Right atrium auricular region (tissue), 2 donors: ENCODE measurements at places on chromosomes 5 and 9. TPM values are rescaled to one million over a fixed set of nuclear protein-coding genes. Genes with fewer than 3 reads are reported as not detected.

GRCh38 chr9:92962846-92963245, 15.5 kb downstream of the FGD3 start:
- no peak overlapping the region for H3K27ac ChIP-seq
- H3K36me3 ChIP-seq: no peaks in the 10 kb centered on the region
- DNase-seq: no peak
- no peak overlapping the region for H3K4me3 ChIP-seq

GRCh38 chr5:150672237-150672883, 11.3 kb downstream of the MYOZ3 start:
- H3K4me3 ChIP-seq: peak overlapping the region; percentile 62
- peaks cover 37% of the 10 kb centered on the region for H3K4me1 ChIP-seq
- H3K27me3 ChIP-seq: no peaks in the 10 kb centered on the region
- H3K36me3 ChIP-seq: no peaks in the 10 kb centered on the region
- DNase-seq: peak; percentile 74
- H3K27ac ChIP-seq: peak overlapping the region; percentile 60

DNA sequence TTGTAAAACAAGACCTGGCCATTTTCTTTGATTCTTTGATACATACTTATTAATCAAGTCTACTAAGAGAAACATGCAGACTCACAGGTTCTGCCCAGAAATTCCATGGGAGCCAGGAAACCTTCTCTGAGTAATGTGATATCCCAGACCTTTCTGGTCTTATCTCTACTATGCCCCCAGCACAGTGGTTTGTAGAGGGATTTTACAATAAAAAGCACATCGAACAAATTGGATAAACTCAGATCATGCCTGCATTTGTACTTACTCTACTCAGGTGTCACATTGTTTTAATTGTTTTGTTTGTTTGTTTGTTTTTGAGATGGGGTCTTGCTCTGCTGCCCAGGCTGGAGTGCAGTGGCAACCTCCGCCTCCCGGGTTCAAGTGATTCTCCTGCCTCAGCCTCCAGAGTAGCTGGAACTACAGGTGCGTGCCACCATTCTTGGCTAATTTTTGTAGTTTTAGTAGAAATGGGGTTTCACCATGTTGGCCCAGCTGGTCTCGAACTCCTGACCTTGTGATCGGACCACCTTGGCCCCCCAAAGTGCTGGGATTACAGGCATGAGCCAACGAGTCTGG, 179.5 kb downstream of the ZNF608 start:
- no peaks in the 10 kb centered on the region for H3K36me3 ChIP-seq
- H3K27ac ChIP-seq: no peak overlapping the region
- no peak overlapping the region for H3K4me3 ChIP-seq
- DNase-seq: no peak
- no peaks in the 10 kb centered on the region for H3K4me1 ChIP-seq

DNA sequence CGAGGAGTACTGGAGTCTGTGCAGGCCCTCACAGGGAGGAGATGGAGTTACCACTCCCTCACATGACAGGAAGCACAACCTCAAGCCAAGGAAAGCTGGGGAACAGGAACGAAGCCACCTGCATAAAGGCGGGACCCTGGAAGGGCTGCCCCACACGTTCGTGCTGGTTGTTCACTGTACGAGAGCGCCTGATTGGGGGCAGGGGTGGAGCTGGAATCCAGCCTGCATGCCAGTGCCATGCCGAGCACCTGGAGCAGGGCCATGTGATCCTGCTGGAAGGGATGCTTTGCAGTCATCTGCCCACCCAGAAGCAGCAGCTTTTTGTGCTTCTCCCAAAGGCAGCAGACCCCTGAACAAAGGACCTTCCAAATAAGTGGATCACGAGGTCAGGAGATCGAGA, 11.4 kb downstream of the GRM6 start:
- no peak for DNase-seq
- H3K4me3 ChIP-seq: no peak overlapping the region
- H3K27me3 ChIP-seq: no peaks in the 10 kb centered on the region
- H3K36me3 ChIP-seq: no peaks in the 10 kb centered on the region

- no peak for DNase-seq
- peak overlapping the region; percentile 61 for H3K27ac ChIP-seq
- no peak overlapping the region for H3K4me3 ChIP-seq
- H3K36me3 ChIP-seq: peaks cover 5% of the 10 kb centered on the region
- H3K4me1 ChIP-seq: no peaks in the 10 kb centered on the region
These were observed 148.0 kb downstream of the MEF2C start for GRCh38 chr5:88734983-88735382.

DNA sequence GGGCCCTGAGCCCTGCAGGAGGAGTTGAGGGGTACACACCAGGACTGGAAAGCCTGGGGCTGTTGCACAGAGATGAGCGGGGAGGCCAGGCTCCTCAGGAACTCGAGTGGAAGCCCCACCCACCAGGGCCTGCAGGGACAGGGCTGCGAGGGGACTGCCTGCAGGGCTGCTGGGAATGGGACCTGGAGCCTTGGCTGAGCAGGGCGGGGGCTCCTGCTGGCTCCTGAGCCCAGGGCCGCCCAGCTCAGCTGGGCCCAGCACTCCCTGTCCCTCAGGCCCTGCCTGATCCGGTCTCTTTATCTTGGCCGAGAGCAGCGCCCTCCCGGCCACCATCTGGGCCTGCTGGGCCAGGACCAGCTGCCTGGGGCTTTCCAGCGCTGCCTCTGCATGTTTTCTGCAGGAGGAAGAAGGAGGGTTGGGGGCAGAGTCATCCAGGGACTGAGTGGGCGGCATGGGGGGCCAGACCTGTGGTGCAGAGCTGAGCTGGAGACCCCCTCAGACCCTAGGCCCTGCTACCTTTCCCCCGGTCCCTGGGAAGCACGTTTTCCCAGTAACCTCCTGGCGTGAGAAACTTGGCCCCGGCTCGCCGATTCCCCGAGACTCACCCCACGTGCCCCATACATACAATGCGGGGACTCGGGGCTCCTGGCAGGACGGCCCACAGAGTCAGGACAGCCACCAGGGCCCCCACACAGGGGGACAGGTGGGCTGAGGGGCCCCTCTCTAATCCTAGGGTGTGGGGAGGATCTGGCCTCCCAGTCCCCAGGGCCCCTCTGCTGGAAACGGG, 9.4 kb downstream of the LCN12 start:
- no peaks in the 10 kb centered on the region for H3K36me3 ChIP-seq
- H3K27ac ChIP-seq: no peak overlapping the region
- DNase-seq: no peak
- H3K27me3 ChIP-seq: no peaks in the 10 kb centered on the region
- H3K4me1 ChIP-seq: no peaks in the 10 kb centered on the region
- H3K4me3 ChIP-seq: no peak overlapping the region

DNA sequence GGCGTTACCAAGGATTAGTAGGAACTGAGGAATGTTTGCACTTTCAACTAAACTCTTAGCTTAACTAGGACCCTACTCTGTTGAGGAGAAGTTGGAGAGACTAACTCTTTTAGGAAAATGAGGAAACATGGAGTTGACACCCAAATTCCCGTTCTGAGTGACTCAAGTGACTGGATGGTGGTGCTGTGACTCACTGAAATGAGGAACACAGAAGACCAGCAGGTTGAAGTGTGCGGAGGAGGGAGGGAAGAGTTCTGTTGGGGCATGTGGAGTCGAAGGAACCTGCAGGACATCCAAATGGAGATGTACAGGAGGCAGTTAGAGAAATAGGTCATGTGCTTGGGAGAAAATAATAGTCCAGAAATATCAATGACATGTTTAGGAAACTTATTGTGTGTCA, 8.2 kb downstream of the HEXB start:
- H3K27me3 ChIP-seq: no peaks in the 10 kb centered on the region
- H3K27ac ChIP-seq: no peak overlapping the region
- H3K36me3 ChIP-seq: peaks cover 22% of the 10 kb centered on the region
- H3K4me1 ChIP-seq: no peaks in the 10 kb centered on the region
- no peak for DNase-seq

The EDIL3 gene
- 10.8 TPM for total RNA-seq

The COQ4 gene
- total RNA-seq: 33.6 TPM

The FOXD4 gene
- not detected for total RNA-seq
